ENCODE measurements at places on chromosomes 13 and 19.

DNA sequence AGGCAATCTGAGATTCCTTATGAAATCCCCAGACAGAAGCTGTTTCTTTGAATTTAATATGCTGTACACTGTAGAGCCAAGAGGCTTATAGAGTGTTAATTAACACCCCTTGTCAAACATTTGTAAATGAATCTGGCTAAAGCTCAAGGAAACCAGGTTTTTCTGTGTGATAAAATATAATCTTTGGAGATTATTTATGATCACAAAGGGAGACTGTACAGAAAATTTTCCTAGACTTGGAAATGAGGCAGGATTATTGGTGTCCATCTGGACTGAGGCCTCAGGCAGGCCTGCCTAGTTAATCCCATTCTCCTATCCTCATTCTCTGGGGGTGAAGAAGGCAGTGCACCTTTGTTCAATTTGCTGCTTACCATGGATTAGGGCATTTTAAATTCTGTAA is 17.8 kb downstream of the KL start:
- no peak for DNase-seq

DNA sequence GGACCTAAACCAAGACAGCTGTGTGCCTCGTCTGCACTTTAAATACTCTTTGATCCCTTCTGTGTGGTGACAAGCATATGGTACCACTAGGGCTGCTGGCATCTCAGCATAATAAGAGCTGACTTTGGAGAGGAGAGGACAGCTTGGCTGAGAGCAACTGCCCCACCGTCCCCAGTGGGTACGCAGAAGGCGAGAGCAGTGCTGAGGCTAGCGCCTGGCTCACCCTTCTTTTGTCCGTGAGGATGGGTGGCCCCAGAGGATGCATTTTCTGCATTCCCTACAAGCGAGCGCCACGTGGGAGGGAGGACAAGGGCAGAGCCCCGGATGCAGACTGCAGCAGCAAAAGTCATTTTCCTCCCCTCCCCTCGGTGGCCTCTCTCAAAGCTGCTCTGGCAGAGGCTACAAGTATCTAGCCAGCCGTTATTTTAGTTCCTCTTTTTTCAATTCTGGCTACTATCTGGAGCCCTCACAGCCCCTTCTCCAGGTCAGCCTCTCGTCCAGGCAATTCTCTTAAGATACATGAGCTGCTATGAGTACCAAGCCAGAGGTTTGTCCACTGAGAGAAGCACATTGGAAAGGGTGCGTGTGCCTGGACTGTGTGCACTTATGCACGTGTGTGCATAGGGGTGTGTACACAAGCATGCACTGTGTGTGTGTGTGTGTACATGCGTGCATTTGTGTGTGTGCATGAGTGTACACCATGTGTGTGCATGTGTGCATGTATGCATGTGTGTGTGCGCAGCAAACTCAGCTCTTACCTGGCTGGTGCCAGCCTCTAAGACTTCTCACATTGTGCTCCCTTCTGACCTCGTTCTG is 51.3 kb downstream of the RAB20 start:
- DNase-seq, result no peak

- DNase-seq, result no peak
These were observed 11.8 kb upstream of the CEACAM4 start for GRCh38 chr19:41638641-41639081.

GRCh38 chr19:52221831-52222375 is 32.1 kb downstream of the PPP2R1A start:
- no peak for DNase-seq

GRCh38 chr19:49081273-49081672 is 4.0 kb upstream of the SNRNP70 start:
- no peak for DNase-seq

- DNase-seq, result no peak
These were observed 197.8 kb downstream of the NALCN start for GRCh38 chr13:101218484-101218883.

GRCh38 chr19:6718741-6719539 is 1.5 kb downstream of the C3 start:
- DNase-seq, result no peak

DNA sequence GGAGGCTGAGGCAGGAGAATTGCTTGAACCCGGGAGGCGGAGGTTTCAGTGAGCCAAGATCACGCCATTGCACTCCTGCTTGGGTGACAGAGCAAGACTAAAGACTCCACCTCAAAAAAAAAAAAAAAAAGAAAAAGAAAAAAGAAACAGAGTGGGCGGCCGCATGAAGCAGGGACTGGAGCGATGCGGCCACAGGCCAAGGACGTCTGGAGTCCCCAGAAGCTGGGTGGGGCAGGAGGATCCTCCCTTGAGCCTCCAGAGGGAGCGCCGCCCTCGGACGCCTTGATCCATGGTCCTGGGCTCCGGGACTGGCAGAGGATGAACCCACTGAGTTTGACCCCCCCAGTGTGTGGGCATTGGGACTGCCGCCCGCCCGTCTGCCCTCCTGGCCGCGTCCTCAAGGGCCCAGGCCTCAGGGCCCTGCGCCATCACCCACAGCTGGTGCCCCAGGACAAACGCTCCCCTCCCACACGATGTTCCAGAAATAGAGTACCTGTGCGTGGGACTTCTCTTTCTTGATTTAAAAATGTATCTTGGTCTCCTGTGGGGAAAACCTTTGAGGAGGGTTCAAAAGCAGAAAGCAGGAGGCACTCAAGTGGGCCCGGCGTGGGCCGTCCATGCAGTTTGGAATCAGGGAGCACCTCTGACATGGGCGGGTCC is 15.5 kb downstream of the BTBD2 start:
- DNase-seq, result no peak

DNA sequence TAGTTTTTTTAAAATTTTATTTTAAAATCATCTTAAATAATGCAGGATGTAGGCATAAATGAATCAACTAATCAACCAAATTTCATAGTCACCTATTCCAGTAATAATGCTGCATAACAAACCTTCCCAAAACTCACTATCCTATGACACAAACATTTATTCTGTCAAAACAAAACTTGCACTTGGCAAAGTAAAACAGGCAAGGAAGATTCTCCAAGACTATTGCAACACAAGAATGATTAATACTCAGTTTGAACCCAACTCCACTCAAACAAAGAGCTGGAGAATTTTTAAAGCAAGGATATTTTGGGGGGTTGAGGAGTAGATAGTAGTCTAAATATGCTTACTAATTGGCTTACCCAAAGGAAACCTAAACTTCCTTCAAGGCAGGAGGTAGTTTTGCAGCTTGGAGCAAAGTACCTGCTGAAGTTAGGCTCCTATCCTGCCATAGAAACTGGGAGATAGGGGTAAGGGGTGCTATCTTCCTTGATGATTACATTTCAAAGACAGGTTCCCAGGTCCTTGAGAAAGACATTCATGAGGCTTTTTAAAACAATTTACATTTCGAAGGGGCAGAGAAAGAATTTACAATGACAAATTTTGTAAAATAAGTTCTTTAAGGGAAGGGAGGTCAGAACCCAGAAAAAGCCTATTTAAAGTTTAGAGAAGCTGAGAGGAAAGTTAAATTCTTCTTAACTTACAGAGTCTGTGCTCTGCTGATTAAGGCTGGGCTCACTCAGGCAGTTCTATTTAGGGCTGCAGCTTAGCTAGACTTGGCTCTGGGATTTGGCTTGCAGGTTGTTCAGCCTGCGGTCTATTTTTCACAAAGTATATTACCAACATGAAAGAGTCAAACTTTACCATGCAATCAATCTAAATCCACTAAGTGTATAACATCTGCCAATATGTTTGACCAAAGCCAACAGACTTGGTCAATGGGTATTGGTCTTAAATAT is 549.0 kb downstream of the KCTD12 start:
- no peak for DNase-seq

GRCh38 chr19:3655402-3656072 is 28.9 kb upstream of the CACTIN start:
- DNase-seq, result no peak

GRCh38 chr19:41362143-41362847 is 1.7 kb downstream of the B9D2 start:
- no peak for DNase-seq

GRCh38 chr19:10402441-10403038 is 802 bp downstream of the CDC37 start:
- DNase-seq, result no peak

DNA sequence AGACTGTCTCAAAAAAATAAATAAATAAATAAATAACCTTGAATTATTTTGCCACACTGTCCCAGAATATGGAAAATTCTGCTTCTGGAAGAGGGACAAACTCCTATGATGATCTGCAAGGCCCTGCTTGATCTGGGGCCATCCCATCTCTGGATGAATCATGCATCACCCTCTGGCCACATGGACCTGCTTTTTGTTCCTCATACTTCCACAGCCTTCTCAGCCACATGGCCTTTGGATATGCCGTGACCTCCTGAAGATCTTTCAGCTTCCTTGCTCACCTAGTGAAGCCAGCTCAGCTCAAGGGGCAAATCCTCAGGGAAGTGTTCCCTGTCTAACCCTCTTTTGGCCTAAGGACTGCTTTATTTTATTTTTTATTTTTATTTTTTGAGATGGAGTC is 10.3 kb downstream of the IER2 start:
- no peak for DNase-seq

DNA sequence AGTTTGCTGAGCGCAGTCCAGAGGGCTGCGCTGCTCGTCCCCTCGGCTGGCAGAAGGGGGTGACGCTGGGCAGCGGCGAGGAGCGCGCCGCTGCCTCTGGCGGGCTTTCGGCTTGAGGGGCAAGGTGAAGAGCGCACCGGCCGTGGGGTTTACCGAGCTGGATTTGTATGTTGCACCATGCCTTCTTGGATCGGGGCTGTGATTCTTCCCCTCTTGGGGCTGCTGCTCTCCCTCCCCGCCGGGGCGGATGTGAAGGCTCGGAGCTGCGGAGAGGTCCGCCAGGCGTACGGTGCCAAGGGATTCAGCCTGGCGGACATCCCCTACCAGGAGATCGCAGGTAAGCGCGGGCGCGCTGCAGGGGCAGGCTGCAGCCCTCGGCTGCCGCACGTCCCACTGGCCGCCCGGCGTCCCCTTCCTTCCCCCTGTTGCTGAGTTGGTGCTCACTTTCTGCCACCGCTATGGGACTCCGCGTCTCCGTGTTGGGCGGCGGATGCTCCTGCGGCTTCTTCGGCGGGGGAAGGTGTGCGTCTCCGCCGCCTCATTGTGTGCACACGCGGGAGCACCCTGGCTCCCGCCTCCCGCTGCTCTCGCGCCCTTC is 772 bp downstream of the GPC6 start:
- no peak for DNase-seq

- no peak for DNase-seq
These were observed 11.6 kb downstream of the ZNF444 start for GRCh38 chr19:56152644-56153043.

DNA sequence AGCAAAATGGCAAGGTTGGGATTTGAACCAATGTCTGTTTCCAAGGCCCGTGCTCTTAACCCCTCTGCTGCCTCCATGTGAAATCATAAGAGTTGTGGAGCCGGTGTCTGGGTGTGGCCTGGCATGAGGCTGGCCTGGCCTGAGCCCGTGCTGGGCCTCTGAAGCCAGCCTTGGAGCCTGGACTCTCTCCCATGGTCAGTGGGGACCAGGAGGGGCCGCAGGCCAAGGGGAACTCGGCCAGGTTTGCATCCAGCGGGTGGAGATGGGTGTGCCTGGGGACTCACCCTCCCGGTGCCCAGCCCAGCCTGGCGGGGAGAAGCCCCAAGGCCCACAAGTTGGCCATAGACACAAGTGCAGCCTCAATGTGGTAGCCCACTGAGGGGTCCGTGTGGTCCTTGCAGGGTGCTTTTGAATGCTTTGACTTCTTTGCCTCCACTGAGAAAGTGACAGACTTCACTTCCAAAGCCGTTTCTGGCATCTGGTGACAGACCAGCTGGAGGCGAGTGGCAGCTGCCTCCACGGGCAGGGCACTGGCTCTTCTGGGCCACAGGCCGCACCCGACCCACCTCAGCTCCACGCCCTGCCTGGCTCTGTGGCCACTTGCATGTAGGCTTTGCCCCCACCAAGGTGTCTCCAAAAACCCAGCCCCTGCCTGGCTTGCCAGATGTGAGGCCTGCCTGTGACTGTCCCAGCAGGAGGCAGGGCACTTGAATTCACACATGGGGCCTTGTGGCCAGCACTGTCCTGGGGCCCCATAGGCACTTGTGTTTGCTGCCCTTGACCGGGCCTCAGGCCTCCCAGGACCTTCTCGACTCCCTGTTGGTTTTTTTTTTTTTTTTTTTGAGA is 26.2 kb upstream of the NCCRP1 start:
- no peak for DNase-seq

- DNase-seq, result no peak
These were observed 11.6 kb downstream of the NFILZ start for GRCh38 chr19:8641908-8642547.

DNA sequence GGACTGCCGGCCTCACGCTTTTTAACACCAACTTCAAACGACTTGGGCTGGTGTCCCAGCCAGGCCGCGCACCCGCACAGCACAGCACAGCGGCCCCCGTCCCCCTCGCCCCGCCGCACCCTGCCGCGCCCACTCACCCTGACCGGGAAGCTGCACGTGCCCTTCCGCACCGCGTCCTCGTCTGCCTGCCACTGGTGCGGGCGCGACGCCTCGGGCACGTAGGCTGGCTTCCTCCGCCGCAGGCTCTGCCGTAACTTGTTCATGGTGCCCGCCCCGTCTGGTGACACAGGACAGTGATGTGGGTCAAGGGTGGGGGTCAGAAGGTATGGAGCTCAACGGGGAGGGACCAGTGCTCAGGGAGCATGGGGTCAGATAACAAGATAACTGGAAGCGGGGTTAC is 6.2 kb downstream of the NUMBL start:
- DNase-seq, result no peak

DNA sequence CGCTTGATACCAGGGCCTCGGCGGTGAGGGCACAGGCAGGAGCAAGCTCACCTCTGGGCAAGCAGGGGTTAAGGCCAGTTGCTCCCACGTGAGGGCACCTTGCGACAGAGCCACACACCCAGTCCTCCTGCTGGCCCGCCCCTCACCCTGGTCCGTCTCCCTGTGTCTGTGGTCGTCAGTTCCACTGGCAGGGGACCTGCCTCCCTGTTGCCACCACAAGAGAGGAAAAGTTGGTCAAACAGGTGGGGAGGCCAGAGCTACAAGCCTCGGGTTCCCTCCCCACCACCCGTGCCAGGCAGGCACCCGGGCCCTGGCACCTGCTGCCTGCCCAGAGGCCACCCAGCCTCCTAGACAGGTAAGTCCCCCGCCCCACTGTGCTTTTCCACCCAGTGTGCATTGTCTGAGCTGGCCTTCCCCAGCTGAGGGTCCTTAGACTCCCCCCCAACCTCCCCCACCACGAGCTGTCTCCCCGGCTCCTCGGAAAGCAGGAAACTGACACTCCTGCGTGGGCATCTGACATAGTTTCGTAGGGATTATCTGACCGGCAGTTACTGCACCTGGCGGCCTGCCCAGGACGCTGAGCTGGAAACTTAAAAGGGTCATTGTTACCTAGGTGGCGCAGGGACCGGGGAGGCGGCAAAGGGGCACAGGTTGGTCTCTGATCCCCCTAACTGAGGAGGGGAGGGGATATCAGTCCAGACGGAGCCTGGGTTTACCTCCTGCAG is at the start of gene TJP3:
Gene TJP3, plus strand, starts transcription at position 178 of the 725 bp plus-strand sequence. CDS start 20,049 bp downstream, outside the sequence.
- DNase-seq, result no peak

DNA sequence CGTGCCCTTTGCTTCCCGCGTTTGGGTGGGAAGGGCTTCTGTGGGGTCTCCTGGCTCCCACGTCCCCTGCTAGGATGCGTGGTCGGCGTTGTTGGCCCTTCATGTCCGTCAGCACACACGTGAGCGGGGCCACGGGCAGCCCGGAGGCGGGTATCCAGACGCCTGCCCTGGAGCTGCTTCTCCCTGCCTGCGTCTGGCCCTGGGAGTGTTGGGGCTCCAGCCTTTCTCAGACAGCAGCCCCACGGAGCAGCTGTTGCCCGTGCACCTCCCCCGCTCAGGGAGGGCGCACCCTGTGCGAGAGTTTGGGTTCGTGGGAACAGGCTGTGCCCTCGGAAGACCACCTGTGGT is 14.5 kb downstream of the DAZAP1 start:
- DNase-seq, result no peak
